ENCODE measurements at places on chromosomes 2 and 18.

DNA sequence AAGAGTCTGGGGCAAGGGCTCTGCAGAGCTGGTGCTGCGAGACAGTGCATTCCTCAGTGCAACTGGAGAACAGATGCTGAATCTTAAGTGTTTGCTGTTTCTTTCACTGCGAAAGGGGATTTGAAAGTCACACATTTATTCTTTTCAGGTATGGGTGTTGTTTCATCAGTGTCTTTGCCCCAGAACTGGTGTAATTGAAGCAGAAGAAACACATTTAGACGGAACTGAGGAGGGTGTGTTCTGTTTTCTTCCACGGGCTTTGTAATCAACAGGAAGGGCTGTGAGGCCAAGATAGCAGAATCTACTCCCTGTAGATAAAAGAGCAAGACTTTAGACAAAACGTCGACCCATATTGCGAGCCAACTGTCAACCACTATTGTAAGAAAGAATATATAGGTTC lies 151.9 kb downstream of the EPHA4 start:
- DNase-seq = no peak

DNA sequence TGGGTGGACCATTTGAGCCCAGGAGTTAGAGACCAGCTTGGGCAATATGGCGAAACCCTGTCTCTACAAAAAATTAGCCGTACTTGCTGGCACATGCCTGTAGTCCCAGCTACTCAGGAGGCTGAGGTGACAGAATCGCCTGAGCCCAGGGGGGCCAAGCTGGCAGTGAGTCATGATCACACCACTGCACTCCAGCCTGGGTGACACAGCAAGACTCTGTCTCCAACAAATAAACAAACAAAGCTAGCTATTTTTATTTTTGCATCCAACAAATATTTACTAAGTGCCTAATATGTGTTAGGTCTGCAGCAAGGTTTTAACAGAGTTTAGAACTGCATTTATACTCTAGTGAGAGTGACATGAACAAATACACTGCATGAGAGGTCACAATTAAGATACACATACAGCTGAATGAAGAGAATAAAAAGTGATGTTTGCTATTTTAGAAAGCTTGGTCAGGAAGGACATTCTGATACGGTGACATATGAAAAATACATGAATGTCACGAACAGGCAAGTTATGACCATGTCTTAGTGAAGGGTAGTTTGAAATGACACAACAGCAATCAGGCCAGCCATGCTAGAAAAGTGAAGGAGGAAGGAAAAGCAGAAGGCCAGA lies 83.2 kb upstream of the FRZB start:
- no peak for DNase-seq

- DNase-seq = no peak
Observed at GRCh38 chr18:24545651-24546050, 85.2 kb downstream of the HRH4 start.

DNA sequence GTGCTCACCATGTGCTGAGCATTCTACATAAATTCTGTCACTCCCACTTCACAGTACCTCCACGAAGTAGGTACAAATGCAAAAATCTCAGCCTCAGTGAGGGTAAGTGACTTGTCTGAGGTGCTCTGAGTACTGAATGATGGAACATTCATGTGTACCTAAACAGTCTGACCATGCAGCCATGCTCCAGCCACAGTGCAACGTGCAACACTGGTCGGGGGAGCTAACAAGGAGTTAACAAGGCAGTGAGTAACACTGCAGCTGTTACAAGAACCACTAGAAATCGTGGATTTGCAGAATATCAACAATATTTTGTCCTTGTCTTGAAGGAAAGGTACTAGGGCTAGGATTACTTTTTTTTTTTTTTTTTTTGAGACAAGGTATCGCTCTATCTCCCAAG lies 36.6 kb upstream of the NDUFV2 start:
- DNase-seq = no peak

- DNase-seq = no peak
Observed at GRCh38 chr2:56892382-56892781, 708.6 kb downstream of the CCDC85A start.

GRCh38 chr2:38739524-38739923 lies 11.6 kb downstream of the SRSF7 start:
- DNase-seq = no peak

GRCh38 chr18:63229971-63230370 lies 89.6 kb downstream of the BCL2 start:
- DNase-seq = no peak

DNA sequence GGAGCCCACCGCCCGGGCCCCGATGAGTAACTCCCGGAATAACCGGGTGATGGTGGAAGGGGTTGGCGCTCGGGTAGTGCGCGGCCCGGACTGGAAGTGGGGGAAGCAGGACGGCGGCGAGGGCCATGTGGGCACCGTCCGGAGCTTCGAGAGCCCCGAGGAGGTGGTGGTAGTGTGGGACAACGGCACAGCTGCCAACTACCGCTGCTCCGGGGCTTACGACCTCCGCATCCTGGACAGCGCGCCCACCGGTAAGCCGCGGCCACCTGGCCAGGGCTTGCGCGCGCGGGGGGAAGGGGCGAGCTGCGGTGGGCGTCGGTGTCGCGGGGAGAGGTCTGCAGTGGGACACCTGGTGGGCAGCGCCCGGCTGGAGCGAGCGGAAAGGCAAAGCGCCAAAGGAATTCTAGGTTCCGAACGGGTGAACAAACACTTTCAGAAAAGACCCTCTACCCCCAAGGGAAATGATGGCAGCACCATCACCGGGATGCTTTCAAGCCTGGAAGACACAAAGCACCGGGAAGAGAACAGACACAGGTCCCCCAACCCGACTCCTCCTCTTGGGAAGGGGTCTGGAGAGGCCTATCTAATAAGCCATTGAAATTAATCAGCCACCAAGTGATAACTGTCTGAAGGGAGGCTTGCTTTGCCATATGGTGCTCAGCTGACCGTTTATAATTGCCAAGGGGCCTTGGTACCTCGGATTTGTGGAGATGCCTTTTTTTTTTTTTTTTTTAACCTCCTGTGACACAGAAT lies 1.1 kb downstream of the MIB1 start:
- no peak for DNase-seq

- DNase-seq = no peak
Observed at GRCh38 chr2:188786368-188786841, 187.8 kb upstream of the COL3A1 start.

DNA sequence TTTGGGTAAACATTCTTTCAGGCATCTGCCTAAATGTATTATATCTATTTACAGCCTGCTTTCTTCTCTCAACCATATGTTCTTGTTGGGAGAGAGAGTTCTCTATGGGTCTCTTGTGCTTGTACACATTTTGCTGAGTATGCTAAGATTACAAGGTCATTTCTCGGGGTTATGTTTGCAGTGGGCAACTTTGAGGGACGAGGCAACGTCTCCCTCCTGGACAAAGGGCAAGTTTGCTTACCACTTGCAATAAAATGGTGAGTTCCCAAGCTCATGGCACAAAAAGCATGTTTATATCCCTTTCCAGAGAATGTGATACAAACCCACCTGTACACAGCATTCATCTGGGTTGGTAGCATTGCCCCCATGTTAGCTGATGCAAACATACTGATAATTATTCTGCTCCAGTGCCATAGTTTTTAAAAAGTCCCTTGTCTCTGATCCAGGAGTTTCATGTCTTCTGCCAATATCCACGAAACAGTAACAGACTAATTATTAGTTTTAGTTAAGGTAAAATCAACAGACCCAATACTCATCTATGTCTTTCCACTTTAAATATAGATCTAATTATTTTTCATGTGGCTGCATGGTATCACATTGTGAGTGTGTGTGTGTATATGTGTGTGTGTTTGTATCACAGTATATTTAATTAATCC lies 84.2 kb upstream of the MAPK4 start:
- DNase-seq = no peak

DNA sequence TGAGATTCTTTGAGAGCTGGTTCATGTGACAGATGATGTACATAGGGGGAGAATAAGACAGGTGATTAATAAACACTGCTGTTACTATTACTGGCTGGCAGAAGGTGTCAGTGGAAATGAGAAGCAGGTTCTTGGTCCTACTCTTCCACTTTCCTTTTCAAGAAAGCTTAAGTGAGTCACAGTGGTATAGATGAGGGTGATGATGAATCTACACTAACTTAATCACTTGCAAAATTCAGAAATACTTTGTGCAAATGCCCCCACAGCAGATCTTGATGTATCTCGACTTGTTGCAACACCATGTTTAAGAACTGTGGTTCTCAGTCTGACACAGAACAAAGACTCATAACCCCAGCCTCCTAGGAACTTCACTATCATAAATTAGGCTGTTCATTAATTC lies 35.9 kb upstream of the MGAT5 start:
- no peak for DNase-seq

DNA sequence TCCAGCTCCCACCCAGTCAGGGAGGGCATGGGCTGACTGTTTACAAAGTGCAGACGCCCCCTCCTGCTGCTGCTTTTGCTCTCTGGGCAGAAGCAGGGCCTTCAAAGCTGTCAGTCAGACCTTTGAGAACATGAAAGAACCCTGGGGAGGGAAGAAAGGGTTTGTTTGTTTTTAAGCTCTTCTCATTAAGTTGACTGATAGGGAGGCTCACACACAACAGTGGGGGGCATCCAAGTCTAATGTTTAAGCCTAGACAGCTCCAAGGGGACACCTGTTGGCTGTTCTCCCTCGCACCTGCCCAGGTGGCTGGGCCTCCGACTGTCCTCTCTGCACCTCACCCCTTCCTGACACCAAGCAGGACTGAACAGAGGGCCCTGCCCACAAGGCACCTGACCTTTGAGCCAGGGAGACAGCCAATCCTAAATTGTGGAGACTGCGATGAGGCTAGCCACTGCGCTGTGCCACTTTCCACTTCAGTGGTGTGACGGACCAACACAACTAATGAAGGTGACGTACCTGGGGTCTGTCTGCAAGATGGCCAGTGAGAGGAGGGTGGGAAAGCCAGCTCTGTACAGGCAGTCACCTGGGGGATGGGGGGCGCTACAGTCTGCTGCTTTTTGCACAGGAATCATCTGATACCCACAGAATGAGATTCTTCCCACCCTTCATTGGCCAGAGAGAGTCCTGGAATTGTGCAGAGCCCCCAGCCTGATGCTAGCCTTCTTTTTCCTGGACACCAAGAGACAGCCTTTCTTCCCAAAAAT lies 16.3 kb downstream of the ST6GAL2 start:
- no peak for DNase-seq

DNA sequence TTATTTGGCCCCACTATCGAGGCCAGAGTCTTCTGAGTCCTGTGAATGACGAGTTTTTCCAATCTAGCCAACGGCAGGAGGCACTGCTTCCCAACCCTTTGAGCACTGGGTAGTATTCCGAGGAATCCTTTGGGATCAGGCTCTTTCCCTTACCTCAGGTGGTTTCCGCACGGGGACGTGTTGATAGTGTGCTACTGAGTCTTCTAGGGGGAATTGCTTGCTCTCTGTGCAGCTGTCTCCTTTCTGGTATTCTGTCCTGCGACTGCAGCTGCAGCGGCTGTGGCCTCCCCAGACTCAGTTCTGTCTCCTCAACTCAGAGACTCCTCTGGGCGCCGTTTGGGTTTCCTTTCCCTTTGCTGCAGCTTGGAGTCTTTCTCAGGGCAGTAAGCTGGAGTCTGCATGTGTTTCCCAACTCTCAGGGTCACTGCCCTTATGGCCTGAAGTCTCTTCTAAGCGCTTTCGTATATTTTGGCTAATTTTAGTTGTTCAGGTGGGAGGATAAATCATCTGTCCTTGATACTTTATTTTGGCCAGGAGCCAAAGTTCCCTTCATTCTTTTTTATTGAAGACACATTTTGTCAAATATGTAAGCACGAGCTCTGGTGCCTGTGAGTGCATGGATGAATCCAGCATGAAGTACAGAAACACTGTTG lies 118.4 kb downstream of the MAP4K4 start:
- DNase-seq = no peak

DNA sequence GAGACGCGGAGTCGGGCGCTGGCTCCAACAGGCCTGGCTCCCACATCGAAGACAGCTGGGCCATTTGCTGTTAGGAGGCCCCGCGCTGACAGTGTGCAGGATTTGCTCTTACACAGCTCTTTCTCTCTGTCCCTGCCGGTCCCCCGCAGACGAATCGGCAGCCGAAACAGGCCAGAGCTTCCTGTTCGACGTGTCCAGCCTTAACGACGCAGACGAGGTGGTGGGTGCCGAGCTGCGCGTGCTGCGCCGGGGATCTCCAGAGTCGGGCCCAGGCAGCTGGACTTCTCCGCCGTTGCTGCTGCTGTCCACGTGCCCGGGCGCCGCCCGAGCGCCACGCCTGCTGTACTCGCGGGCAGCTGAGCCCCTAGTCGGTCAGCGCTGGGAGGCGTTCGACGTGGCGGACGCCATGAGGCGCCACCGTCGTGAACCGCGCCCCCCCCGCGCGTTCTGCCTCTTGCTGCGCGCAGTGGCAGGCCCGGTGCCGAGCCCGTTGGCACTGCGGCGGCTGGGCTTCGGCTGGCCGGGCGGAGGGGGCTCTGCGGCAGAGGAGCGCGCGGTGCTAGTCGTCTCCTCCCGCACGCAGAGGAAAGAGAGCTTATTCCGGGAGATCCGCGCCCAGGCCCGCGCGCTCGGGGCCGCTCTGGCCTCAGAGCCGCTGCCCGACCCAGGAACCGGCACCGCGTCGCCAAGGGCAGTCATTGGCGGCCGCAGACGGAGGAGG lies 3.5 kb downstream of the GDF7 start:
- no peak for DNase-seq

DNA sequence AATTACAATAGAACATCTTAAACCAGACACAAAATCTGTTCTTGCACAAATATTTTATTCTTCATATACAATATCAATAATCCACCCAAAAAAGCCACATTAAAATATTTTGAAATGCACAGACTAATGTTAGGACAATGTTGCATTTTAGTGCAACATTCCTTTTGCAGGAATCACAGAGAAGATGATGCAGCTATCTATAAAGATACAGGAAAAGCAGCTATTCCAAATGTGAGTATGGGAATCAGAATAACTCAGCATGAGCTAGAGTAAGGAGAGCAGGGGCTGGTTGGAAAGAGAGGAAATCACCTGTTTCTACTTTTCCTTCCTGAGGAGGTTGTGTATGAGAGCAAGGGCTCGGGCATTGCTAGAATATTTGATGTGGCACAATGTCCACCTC lies 4.8 kb downstream of the C2orf66 start:
- no peak for DNase-seq

DNA sequence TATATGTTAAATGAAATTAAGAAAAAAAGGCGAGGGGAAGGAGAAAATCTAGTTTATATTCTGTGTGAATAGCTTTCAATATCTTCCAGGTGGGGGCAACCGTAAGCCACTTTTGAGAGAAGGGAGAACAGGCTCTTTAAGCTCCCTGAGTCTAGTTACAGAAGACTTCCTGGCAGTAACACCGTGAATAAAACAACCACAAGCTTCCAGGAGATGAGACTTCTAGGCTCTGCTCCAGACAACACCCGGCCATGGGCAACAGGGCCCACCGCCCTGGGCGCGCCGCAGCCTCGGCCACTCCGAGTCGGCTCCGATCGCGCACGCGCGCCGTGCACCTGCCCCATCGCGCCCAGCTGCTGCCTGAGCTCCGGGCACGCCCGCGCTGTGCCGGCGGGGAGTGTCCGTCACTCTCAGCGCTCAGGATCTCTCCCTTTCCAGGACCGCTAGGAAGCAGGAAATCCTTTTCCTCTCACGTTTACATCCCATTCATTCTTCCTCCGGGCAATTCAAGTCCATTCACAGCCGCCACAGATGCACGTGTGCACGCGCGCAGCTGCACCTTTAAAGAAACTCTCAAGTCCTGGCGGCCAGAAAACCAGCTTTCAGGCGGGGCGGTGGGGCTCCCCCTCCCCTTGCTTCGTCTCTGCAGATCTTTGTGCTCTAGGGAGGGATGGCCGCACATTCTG lies 19.4 kb upstream of the PAX3 start:
- DNase-seq = peak; percentile 76
